ENCODE measurements at places on chromosomes 16 and 17.
A peak's percentile ranks its signal among the peaks of the same experiment; 100 is the strongest.

DNA sequence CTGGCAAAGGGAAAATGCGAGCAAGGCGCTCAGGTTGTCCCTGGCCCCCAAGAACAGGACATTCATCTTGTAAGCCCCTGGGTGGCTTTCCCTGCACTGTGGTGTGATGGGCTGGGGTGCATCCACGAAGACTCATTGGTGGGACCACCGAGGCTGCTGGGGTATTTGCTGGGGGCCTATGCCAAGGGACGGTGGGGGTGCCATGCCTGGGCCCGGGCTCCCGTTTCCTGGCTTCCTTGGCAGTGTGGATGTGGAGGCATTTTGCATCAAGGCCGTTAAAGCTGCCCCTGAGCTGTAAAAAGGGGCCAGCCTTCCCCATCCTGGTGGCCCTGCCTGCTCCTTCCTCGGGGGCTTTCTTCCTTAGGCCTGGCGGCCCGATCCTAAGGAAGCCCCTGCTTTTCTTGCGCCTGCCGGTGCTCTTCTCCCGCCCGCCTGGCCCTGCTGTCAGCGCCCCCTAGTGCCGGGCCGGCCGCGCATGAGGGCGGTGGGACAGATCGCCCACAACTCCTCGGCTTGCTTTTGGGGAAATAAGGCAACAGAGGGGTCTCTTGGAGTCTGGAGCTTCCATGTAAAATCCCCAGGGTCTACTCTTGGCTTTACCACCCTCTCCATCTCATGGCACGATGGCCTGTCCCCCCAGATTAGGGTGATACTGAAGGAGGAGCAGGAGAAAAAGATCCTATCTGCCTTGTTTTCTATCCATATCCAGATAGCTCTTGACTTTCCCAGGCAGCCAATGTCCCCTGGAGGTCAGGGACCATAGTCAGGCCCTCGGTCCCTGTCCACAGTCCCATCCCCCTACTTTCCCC, 9.8 kb upstream of the TBX2 start:
- DNase-seq: no peak

GRCh38 chr17:45222014-45222288, 266 bp downstream of the FMNL1 start:
- DNase-seq: no peak

DNA sequence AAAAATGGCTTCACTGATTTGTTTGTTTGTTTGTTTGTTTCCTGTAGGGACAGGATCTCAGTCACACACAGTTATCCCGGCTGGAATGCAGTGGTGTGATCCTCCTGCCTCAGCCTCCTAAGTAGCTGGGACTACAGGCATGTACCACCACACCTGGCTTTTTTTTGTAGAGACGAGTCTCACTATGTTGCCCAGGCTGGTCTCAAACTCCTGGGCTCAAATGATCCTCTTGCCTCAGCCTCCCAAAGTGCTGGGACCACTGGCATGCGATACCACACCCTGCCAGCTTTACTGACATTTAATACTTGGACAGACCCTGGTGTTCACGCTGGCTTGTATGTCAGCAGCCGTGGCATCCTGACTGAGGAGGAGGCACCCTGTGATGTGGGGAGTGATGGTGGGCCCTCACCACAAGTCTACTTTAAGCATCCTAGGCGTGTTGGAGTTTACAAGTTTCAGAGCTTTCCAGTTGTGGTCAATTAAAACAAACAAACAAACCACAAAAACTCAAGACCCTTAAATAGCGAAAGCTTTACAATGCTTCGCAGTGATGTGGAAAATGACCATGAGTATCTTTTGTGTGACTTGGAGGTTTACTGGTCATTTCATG, 5.1 kb downstream of the ABCA3 start:
- no peak for DNase-seq

DNA sequence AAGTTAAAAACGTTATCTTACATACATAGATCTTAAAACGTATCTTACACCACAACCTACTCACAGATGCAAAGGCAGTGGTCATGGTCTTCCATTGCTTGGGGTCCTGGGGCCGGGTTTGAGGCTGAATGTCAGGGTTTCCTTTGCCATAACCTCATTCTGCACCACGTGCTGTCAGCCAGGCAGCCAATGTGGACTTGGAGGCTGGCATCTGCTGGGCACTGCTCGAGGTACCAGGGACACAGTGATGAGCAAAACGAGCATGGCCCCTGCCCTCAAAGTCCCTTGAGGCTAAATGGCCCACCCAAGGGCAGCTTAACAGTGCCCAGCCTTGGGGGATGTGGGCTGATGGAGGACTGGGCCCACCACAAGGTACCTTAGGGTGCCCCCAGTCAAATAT, 35.8 kb upstream of the RGS9 start:
- no peak for DNase-seq

DNA sequence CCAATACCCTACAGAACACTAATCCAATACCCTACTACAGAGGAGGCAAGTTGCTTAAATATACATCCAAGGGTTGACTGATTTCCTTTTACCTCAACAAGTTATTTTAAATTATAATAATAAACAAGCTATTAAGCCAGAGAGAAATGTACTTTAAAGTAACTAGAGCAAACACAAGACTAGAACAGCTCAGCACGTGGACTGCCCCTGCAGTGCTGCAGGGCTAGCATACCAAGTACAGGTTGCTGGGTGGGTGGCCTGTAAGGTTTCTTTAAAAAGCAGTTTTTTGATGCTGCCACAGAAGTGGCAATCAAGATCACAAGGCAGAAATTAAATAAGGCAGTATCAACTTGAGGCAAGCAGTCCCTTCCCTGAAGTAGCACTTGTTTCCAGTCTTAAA, 63.5 kb downstream of the PARN start:
- no peak for DNase-seq

DNA sequence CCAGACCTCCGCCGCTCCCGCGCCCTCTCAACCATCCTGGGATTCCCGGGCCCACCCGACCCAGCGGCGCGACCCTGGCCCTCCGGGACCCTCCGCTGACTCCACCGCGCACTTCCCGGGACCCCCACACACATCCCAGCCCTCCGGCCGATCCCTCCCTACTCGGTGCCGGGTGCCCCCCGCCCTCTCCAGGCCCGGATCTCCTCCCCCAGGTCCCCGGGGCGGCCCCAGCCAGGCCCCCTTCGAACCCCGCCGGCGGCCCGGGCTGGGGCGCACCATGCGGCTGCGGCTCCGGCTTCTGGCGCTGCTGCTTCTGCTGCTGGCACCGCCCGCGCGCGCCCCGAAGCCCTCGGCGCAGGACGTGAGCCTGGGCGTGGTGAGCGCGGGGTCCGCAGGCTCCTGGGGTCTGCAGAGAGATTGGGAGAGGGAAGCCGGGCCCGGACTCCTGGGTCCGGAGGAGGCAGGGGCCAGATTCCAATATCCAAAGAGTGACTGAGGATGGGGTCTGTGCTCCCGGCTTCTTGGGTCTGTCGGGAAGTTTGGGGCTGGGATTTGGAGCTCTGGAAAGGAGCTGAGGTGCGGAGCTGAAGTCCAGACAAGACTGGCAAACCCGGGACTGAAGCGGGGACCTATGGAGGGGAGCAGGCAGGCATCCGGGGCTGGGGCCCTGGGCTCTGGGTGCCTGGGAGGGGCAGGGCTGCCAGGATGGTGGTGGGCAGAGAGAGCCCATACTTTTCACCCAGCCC, 453 bp downstream of the MMP25 start:
- no peak for DNase-seq

GRCh38 chr17:11130367-11130766, 110.6 kb upstream of the SHISA6 start:
- no peak for DNase-seq

DNA sequence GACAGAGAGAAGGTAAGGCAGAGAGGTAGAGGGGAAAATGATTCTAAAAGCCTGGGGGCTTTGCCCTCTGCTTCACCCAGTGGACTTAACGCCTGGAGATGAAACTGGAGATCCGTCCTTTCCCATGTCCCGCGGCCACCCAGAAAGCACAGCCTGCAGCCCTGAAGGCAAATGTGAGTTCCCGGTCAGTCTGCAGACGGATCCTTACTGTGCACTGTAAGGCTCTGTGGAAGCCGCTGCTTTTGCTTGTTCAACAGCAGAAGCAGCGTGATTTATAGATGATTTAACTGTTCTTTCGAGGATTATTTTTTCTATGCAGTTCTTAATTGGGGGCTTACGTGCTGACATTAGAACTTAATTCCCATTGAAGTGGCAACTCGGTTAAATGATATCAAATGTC, 290.4 kb downstream of the FOXL1 start:
- DNase-seq: no peak

- no peak for DNase-seq
Observed at GRCh38 chr17:52143542-52143941, 15.0 kb downstream of the CA10 start.

- no peak for DNase-seq
Observed at GRCh38 chr17:63358111-63358839, 87.8 kb downstream of the CYB561 start.

- no peak for DNase-seq
Observed at GRCh38 chr16:68086336-68086841, 1.2 kb downstream of the NFATC3 start.

DNA sequence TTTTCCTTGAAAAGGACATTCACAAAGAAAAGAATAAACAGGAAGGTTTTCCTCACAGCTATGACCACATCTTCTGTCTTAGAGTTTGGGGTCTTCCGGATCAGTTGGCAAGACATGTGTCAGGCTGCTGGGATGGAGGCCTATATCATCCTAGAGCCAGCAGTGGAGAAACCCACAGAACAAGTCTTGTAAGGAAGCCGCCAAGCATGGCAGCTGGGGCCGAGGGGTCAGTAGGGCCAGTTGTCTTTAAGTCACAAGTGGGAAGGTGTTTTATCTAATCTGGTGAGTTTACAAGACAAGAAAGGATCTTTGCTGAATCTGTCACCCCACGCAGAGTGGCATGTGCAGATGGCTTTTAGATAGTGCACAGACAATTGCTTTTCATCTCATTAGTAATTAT, 25.7 kb downstream of the SCNN1B start:
- DNase-seq: no peak

GRCh38 chr16:84048871-84049270, 6.3 kb upstream of the SLC38A8 start:
- DNase-seq: no peak

- no peak for DNase-seq
Observed at GRCh38 chr17:18961634-18962493, 9.9 kb downstream of the SLC5A10 start.

- DNase-seq: no peak
Observed at GRCh38 chr16:48870141-48870540, 260.2 kb upstream of the N4BP1 start.

- no peak for DNase-seq
Observed at GRCh38 chr16:51111759-51112158, 39.3 kb downstream of the SALL1 start.

DNA sequence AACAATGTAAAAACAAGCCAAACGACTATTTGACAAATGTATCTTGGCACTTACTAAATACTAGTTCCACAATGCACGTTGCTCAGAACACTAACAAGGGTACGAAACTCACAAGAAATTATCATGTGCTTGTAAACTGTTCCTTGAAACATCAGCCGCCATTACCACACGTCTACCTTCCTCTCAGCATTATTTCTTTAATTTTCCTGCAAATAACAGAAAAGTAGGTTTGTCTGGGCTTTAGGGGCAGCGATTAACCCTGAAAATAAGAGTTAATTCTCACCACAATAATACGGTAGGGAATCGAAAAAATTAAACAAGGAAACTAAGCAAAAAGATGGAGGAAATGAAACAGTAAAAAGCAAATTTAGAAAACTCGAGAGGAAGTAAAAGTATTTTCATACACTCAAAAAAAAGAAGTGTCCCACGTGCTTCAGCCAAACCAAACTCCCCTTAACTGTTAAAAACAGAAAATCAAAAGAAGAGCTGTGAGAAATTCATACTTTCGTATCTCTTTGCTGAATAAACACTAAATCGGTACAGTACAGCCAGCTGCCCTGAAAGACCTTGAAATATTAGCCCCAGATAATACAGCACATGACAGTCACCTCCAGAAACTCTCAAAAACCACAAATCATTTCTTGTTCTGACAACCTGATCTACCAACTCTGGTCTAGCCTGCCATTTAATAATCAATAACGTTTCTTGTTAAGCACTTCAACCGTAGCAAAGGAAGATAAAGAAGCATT, 1.2 kb downstream of the ARHGAP17 start:
- DNase-seq: no peak

GRCh38 chr16:80150978-80151721, 389.6 kb upstream of the DYNLRB2 start:
- no peak for DNase-seq

GRCh38 chr17:78925662-78926555, 722 bp upstream of the TIMP2 start:
- peak; percentile 75 for DNase-seq

- no peak for DNase-seq
Observed at GRCh38 chr16:82037251-82037650, 2.2 kb downstream of the HSD17B2 start.

- DNase-seq: no peak
Observed at GRCh38 chr16:19410435-19411171, 7.1 kb upstream of the TMC5 start.

DNA sequence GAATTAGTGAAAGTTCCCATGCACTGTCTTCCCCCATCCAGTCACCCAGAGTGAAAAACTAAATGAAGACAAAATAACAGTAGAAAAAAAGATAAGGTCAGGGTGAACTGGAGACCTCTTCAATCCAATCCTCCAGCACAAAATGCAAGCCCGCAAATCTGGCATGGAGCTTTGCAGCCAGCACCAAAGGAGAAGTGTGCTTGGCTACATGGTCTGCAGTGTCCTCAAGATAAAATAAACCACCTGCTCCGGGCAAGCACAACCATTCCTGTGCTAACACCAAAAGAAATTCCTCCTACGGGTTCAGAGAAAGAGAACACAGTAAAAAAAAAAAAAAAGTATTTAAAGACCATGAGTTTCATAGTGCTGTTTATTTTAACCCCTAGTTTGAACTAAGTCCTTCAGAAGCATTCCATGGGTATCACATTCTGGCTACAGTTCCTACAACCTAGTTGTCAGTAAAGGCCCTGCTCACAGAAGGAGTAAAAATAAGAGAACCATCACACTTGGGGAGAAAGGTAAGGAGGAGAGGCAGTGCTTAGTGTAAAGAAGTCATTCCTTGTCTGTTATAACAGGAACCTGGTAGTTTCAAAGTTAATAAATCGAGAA, 109.1 kb downstream of the GAS7 start:
- DNase-seq: no peak

DNA sequence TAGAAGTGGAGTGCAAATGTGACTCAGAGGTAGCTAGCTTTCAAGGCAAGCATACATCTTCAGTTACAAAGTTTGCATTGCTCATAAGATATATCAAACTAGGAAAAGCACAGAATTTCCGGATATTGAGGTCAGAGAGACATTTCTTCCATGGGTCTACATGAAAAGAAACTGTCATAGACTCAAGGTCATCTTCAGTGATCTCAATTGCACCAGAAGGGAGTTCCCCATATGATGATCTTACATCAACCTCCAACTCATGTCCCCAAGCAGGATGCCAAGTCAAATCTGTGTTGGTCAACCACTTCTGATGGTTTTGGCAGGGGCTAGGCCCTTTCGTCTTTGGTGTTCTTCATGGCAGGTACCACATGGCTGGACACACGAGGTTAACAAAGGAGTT, 459.9 kb upstream of the MAF start:
- no peak for DNase-seq
